NCI-H1694 treated with DMSO at 0.1 percent for 48 hours (cell line): ENCODE measurements at places on chromosomes 4 and X.

DNA sequence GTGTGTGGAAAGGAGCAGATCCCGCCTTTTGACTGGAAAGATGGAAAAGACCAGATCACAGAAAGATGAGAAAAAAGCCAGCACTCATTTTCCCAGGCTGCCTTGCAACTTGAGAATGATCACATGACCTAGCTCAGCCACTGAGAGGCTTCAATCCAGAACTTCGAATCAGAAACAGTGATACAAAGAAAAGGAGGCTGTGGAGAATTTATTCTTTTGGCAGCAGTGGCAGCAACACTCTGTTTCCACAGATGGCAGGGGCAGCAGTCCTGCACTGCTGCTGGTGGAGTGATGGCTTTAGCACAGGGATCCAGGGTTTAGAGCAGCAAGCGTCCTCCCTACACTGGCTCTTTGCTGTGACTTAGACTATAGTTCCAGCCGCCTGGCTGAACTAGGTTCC, 77.8 kb upstream of the SH3RF1 start:
- DNase-seq = no peak

- DNase-seq = no peak
Observed at GRCh38 chrX:150455215-150455608, 92.1 kb downstream of the MAMLD1 start.

DNA sequence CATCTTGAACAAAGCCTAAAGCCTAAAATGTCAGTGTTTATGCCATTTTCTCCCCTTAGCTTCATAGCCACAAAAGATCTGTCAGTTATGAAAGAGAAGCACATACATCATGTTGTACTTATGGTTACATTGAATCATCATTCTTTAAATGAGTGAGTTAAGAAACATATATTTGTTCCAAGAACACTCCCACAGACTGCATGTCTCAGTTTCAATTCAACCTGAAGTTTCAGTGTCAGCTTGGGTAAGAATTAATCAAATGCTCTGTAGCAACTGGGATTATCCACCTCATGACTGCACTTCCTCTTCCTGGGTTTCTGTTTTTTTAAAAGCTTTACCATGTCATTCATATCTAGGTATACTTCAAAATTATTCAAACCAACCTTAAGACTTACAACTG, 3.9 kb upstream of the TMPRSS11B start:
- DNase-seq = no peak

- no peak for DNase-seq
Observed at GRCh38 chrX:155022585-155022984, at the start of gene F8. F8 (minus strand) TSS chrX:155022723; CDS start chrX:155022552, 171 bp downstream.

- DNase-seq = no peak
Observed at GRCh38 chr4:77599378-77599777, 6.2 kb upstream of the CXCL13 start.

- no peak for DNase-seq
Observed at GRCh38 chrX:3526071-3526470, 179.6 kb upstream of the MXRA5 start.

DNA sequence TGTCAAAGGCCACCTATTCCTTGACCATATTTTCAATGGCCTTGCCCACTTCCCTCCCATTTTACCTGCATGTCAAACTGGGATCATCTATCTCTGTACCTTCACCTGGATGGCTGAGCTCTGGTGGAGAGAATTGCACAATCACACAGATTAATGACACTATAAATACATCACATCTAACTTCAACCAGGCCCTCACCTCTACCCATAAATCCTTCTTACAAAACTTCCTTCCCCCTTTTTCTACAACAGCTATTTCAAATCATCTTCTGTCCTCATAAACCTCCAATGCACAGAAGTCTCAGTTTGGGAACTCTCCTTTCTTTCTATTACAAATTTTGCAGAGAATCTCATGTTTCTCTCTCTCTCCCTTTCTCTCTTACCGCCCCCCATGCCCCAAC, 9.2 kb downstream of the PALLD start:
- no peak for DNase-seq

- no peak for DNase-seq
Observed at GRCh38 chr4:115159141-115159540, 45.7 kb upstream of the NDST4 start.

- no peak for DNase-seq
Observed at GRCh38 chr4:41349021-41349420, 92.3 kb downstream of the UCHL1 start.

DNA sequence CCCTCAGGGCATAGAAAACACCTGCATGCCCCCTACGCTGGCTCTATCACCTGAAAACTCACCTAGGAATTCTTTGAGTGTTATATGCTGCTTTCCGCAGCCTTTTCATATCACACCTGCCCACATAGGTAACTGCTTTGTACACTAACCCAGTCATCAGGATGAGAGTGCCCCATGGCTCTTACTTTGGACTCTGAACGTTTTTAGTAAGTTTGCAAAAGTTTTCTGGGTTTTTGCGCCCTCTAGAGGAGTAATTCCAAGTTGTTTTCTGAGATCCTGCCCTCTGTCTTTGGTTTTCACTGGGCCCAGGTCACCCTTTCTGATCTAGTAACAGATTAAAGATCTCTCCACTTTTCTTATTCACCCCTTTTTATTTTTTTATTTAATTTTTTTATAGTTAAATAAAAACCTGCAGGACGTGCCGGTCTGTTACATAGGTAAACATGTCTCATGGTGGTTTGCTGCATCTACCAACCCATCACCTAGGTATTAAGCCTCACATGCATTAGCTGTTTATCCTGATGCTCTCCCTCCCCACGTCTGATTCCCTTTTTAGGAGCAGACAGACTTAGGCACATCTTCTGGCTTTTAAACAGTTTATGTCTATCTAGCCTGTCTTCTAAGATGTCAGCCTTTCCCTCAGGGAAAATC, 139.2 kb downstream of the NWD2 start:
- DNase-seq = peak; percentile 28

DNA sequence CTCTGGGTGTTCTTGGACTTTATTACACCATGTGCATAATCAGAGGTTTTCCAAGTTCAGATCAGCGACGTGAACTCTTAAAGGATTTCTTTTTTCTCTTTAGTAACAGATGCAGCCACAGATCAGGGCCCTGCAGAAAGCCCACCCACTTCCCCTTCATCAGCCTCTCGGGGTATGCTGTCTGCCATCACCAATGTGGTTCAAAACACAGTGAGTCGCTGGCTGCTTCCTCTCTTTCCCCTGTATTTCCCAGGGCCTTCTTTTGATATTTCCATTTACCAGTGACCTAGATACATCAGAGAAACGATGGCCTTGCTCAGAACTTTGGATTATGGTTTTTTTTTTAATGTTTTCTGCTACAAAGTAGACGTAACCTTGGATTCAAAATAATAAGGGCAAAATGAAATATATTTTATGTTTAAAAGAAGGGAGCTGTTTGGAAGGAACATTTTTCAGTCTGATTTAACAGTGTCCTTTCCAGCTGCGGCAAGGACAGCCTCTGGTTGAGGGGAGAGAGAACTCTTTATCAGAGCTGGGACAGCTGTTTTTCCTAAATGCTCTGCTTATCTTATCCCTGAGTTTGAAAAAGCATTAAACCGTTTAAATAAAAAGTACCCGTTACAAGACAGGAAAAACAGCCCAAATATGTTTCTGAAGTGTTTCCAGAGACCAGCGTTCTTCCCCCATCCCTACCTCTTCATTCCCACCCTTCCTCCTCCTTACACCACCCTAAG, 38.2 kb downstream of the FAM114A1 start:
- DNase-seq = no peak

DNA sequence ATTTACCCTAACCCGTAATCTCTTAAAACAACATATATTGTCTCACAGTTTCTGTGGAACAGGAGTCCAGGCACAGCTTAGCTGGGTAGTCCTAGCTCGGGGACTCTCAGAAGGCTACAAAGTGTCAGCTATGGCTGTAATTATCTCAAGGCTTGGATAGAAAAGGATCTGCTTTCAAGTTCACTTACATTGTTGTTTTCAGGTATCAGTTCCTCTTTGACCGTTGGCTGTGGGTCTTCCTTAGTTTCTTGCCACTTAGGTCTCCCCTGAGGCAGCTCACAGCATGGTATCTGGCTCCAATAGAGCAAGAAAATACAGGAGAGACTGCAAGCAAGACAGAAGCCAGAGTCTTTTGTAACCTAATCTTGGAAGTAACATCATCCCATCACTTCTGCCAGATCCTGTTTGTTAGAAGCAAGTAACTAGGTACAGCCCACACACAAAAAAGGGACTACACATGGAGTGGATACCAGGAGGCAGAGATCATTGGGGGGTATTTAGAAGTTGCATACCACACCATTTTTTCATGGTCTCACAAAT, 137.0 kb downstream of the MAGEB5 start:
- DNase-seq = no peak

- DNase-seq = no peak
Observed at GRCh38 chr4:122619611-122620010, 1.3 kb downstream of the IL21 start.

DNA sequence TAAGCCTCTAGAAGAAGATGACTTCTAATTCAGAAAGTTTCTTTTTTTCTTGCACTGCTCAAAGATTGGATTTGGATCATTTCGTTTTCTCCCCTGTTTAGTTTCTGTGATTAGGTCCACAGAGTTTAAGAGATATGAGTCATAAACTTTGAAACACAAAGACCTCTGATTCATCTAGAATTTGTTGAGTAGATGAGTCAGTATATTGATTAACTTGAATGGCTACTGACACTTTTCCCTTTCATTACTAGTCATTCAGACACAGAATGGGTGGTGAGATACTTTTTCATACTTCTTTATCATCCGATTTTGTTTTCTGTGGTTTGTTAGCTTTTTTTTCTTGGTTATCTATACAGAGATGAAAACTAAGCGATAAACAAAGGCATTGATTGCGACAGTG, 34.1 kb upstream of the AFF2 start:
- DNase-seq = no peak

DNA sequence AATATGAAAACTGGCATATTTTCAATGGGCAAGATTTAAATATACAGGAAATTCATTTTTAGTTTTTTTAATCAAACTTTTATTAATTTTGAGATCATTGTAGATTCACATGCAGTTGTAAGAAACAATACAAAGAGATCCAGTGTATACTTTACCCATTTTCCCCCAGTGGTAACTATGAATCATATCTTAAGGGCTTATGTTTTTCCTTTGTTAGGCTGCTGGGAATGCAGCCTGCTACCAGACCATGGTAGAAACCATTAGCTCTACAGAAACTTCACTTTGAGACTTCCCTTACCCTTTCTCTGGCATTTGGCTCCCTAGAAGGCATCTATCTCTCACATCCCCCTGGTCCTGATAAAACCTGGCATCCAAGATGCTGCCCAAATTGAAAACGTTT, 147.6 kb upstream of the EOLA2 start:
- no peak for DNase-seq

- no peak for DNase-seq
Observed at GRCh38 chr4:14059006-14059405, 431.5 kb upstream of the BOD1L1 start.

GRCh38 chrX:124507246-124507645, 160.9 kb downstream of the SH2D1A start:
- no peak for DNase-seq

GRCh38 chr4:56655209-56655626, 25.9 kb downstream of the HOPX start:
- no peak for DNase-seq

DNA sequence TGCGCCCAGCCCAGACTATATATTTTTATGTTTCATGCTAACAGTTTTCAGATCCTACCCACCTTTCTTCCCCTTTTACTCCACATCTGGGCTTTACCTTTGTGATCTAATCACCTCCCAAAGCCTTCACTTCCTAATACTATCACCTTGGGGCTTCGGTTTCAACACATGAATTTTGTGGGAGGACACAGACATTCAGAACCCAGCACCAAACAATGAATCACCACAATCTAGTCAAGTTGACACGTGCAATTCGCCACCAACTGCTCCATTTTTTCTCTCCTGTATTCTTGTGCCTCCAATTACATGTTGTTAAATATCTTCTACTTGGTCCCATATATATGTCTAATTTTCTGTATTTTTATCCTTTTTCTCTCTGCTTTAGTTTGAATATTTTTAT, 41.8 kb upstream of the STX18 start:
- no peak for DNase-seq

DNA sequence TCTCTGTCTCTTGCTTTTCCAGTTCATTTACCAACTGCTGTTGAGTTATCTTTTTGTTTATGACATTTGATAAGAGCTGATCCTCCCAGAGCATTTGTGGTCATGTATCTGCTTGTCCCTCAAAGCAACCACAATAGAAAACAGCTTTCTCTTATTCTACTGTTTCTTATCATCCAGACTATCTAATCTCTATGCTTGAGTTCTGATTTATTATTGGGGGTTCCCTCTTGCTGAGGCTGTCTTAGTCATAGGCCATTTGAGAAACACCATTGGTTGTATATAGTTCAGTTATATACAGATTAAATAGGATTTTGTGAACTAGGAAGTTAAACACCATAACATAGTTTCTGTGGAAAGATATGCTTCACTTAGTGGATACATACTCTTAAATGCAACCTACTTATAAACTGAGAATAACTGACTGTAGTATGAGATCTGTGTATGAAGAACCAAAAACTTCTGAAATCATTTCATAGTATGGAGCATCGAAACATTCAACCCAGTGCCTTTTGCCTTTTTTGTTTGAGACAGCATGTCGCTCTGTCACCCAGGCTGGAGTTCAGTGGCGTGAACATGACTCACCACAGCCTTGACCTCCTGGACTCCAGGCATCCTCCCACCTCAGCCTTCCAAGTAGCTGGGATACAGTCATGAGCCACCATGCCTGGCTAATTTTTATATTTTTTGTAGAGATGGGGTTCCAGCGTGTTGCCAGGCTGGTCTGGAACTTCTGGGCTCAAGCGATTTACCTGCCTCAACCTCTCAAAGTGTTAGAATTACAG, 75.8 kb downstream of the STIM2 start:
- no peak for DNase-seq
